ENCODE measurements at places on chromosomes 4 and X. TPM values are rescaled to one million over a fixed set of nuclear protein-coding genes. Genes with fewer than 3 reads are reported as not detected.

GRCh38 chr4:183580370-183580769 is 75.5 kb downstream of the ING2 start:
- no peak for DNase-seq

GRCh38 chr4:71607109-71607508 is 176.8 kb downstream of the GC start:
- no peak for DNase-seq

- DNase-seq: no peak
Observed at GRCh38 chr4:173990869-173991210, 292.6 kb downstream of the FBXO8 start.

FAM9C gene
- total RNA-seq: not detected

All from PC-3 (cell line).